ENCODE measurements at places on chromosomes 6 and 20. TPM values are rescaled to one million over a fixed set of nuclear protein-coding genes. Genes with fewer than 3 reads are reported as not detected.

The RAET1L gene
- not detected for polyA plus RNA-seq

The POM121L2 gene
- not detected for polyA plus RNA-seq

The EPPIN gene
- 0.55 TPM for polyA plus RNA-seq

The TXLNB gene
- 2.7 TPM for polyA plus RNA-seq

The SSTR4 gene
- not detected for polyA plus RNA-seq

The PLA2G7 gene
- 2.6 TPM for polyA plus RNA-seq

The RHAG gene
- 0.96 TPM for polyA plus RNA-seq

The CLDN20 gene
- polyA plus RNA-seq: 3.3 TPM

DNA sequence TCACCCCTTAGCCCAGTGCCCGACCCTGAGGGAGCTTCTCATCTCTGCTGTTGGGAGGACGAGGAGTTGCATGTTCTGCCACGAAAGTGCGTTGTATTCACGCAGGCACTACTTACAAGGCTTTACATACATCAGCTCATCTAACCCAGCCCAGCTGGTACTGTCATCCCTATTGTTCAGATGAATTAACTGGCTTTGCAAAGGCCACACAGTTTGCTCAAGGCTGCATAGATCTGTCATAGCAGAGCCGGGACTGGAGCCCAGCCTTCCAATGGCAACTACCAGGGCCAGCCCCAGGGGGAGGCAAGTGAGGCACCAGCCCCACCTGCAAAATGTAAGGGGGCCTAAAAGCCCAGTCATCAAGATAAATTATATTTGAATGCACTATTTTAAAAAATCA, 257.6 kb downstream of the NFATC2 start:
- no peak for DNase-seq

- DNase-seq: no peak
These were observed 771.4 kb upstream of the MMS22L start for GRCh38 chr6:98054453-98054852.

DNA sequence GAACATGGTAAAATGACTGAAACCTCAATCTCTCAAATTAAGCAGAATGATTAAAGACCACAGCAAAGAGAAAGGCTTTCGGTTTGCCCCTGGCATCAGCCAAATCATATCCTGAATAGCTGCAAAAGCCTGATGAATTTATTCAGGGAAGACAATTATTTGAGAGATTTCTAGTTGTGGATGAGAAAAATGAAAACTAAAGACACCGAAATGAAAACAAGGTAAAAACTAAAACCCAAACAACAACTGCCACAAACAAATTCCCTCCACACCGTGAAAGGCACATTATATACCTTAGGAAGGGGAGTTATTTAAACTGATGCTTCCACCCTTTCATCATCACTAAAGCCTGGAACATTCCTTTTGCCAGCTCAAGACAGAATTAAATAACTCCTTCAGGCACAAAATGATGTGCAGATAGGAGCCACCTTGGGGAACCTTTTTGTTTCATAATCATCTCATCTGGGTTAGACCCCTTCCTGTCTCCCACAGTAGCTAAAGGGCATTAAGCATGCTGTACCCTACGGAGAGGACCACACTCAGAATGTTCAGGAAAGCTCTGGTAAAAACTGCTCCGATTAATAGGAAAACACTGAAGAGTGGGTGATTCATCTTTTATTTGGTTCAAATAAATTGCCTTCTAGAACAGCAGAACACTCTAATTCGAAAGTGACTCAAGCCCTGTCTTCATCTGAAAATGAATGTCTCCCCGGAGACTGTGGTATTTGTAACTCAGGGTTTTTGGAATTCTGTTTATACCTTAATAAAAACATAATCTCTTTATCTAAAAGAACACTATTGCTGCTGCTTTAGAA, 9.1 kb upstream of the ANKRD60 start:
- no peak for DNase-seq

GRCh38 chr6:78810698-78811097, 56.7 kb upstream of the IRAK1BP1 start:
- no peak for DNase-seq

- no peak for DNase-seq
These were observed 168.1 kb downstream of the GRM4 start for GRCh38 chr6:33977606-33978411.

DNA sequence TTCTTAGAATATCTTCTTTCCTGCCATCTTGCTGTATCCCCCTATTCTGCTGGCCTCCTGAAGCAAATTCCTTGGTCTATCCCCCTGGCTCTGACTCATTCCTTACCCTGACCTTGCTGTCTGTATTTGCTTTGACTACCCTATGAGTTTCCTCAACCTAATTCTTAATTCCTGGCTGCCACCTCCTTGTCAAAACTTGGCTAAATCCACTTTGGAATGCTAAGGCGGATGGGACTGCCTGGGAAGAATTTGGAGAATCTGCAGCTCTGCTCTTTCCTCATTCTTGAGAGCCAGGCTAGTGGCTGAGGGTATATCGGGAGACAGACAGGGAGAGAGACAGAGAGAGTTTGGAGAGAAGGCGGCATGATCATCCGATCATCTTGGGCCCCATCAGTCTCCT, 24.4 kb downstream of the CAP2 start:
- no peak for DNase-seq

DNA sequence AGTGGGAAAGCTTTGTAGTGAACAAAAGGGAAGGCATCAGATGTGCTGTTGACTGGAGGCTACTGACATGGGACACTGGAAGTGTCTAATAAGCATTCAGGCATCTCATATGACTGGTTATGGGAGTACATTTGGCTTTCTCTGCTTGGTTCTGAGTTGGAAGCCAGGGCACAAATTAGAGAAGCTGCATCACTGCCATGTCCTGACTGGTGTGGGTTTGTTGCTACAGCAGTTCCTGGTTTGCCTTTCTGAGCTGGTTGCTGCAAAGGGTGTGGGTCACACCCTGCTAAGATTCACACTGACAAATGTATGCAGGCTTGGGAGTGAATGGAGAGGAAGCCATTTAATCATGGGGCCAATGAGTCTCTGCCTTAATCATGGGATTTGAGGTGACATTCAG, 36.2 kb upstream of the NANP start:
- DNase-seq: no peak

GRCh38 chr6:30612687-30613248, 4.3 kb downstream of the PPP1R10 start:
- DNase-seq: peak; percentile 47

- DNase-seq: peak; percentile 14
These were observed 71.0 kb upstream of the SAMD3 start for GRCh38 chr6:130293800-130294199.

- no peak for DNase-seq
These were observed 9.7 kb upstream of the ZSCAN9 start for GRCh38 chr6:28215425-28215824.

DNA sequence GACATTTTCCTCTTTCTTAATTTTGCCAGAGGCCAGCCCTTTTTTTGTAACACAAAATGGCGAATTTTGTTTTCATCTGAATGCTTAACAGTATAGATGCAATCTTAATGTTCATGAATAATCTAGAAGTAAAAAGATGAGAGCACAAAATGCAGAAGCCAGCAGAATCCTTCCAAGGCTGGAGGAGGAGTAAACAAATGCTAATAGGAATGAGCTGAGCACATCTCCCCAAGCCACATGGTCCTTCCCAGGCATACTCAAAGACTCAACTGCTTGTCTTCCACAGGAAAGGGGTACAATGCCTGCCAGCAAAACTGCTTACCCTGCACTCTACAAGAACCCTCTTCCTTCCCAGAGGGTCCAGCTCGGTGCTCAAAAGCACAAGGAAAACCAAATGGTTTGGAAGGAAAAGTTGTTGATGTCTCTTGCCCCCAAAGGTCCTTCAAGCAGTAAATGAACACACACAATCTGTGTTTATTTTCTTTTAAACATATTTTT, 155.1 kb downstream of the MOXD1 start:
- DNase-seq: no peak

DNA sequence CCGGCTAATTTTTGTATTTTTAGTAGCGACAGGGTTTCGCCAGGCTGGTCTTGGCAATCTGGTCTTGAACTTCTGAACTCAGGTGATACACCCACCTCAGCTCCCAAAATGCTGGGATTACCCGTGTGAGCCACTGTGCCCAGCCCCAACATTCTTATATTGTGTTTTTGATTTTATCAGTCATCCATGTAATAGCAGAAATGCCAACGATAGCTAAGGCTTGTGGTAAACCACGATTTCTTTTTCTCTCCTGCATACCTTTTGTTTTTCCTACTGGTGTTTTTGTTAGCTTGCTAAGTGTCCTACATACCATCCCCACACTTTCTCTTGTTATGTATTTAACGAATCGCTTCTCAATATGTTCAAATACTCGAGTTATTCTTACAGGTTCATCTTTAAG, 12.1 kb downstream of the PHACTR2 start:
- DNase-seq: no peak

GRCh38 chr6:163437466-163437865, 22.9 kb downstream of the QKI start:
- no peak for DNase-seq

- no peak for DNase-seq
These were observed 7.8 kb downstream of the IL22RA2 start for GRCh38 chr6:137165375-137166246.

- no peak for DNase-seq
These were observed 2.5 kb downstream of the RBM39 start for GRCh38 chr20:35739294-35740163.

GRCh38 chr6:139295901-139296300, 4.1 kb upstream of the TXLNB start:
- no peak for DNase-seq

- DNase-seq: no peak
These were observed 362.6 kb downstream of the EPM2A start for GRCh38 chr6:145372671-145373151.

DNA sequence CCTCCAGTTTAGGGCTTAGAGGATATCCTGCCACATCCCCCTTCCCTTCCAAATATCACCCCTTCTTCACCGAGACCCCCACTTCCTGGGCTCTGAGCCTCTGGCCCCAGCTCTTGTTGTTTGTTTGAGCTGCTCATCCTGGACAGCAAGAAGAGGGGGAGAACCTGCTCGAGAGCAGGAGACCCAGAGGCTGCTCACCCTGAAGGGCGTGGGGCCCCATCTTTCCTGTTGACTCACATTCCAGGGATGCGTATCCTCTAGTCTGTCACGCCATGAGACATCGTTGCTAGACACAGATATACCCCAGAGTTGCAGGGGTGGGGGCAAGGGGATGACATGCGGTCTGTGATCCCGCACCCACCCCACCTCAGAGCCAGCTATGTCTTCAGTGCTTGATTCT, 5.7 kb upstream of the TNXB start:
- DNase-seq: no peak

GRCh38 chr6:42978487-42978838, 518 bp downstream of the PEX6 start:
- DNase-seq: no peak

- DNase-seq: no peak
These were observed 123.8 kb downstream of the QKI start for GRCh38 chr6:163538331-163538730.

DNA sequence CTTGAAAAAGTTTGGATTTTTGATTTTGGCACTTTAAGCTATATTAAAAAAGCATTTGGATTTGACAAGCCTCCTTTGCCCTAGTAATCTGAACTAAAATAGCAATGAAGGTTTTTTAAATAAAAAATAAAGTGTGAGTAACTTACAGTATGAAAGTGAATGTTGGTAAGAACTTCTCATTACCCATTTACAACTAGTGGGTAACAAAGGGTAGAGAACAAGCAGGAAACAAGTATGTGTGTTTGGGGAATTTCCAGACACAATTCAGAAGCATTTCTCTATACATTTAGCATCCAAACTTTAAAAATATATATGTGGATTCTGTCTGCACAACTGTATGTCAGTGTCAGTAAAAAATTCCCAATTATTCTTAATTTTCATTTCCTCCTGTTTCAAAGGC, 2.9 kb downstream of the TMEM30A start:
- DNase-seq: no peak

GRCh38 chr6:44177691-44178423, 19.2 kb downstream of the CAPN11 start:
- no peak for DNase-seq

DNA sequence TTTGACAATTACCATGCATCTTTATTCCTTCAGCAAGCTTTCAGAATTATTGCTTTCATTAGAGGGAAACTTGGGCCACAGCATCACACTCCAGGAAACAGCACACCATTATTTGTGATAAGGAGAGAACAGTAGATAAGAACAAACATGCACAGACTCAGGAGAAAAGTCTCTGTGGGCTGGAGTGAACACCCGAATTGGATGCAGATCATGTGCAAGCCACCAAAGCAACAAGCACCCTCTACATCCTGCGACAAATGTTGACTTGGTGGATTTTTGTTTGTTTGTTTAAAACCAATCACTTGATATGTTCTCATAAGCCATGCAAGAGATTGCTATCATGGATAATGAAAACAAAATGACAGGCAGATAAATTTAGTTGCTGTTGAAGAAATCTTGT, 67.7 kb upstream of the ZFP64 start:
- DNase-seq: no peak

- no peak for DNase-seq
These were observed 43.4 kb downstream of the ZHX3 start for GRCh38 chr20:41274152-41274551.

DNA sequence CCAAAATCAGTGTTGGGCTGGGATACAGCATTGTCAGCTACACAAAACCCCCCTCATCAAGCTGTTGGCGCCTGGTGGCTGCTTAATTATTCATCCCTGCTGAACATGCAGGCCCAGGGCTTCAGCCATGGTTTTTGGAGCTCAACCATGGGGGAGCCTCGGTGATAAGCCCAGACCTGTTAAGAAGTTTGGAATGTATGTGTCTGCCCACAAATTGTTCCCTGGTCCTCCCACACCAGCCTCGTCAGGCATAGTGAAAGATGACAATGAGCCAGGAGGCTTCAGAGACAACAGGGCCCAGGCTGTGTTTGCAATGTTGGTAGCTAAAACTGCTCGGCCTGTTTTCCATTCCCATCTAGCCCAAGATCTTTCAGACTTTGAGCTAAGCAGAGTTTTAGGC, 34.8 kb upstream of the SIRPA start:
- DNase-seq: no peak

DNA sequence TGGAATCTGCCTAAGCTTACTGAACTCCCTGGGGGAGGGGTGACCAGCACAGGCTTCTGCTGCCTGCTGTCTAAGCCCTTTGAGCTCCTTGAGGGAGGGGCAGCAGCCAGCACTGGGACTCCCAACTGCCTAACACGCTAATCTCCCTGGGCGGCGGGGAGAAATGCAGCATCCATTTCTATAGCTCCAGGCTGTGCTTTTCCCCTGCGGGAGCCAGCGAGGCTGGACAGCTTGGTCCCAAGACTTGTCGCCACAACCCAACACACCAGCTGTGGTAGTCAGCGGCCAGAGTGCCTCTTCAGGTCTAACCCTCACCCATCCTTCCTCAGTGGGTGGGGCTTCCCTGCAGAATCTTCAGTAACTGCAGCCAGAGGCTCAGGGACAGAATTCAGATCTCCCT, 64.6 kb downstream of the VGLL2 start:
- DNase-seq: no peak

DNA sequence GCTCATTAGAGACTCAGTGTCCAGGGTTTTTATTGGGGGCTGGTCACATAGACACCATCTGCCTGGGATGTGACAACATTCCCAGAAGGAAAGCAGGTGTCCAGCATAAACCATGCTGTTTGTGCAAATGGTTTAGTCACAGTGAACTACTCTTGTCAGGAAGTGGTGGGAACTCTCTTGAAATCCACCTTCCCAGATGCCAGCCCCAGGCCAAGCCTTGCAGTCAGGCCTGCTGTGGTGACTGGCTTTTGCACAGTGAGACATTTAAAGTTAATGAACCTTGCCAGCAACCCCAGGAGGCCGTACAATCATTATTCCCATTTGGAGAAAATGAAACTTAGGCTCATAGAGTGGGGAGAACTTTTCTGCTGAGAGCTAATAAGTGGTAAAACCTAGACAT, 242.5 kb upstream of the KCNG1 start:
- DNase-seq: no peak

GRCh38 chr6:52595000-52595795, 18.3 kb upstream of the TRAM2 start:
- DNase-seq: peak; percentile 85

GRCh38 chr20:10800288-10800687, 126.5 kb upstream of the JAG1 start:
- no peak for DNase-seq
